ENCODE measurements at places on chromosomes 12 and 14.

- DNase-seq, result no peak
Measured at GRCh38 chr14:71491931-71492330, 440.3 kb upstream of the RGS6 start.

DNA sequence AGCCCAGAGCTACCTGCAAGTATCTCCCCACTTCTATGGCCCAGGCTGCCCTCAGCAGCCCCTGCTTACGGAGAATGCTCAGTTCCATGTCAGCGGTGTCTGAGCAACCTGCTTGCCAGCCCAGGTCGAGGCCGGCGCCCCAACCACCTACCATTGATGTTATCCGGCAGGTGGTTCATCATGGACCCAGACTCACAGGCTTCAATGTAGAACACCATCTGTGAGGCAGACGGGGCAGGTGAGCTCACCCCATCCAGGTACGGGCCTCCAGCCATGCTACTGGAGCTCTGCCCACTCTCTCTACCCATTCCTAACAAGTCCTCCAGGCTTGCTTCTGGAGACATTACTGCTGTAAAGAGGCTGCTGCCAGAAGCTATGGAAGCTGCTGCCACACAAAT is 35.8 kb downstream of the LGMN start:
- no peak for DNase-seq

DNA sequence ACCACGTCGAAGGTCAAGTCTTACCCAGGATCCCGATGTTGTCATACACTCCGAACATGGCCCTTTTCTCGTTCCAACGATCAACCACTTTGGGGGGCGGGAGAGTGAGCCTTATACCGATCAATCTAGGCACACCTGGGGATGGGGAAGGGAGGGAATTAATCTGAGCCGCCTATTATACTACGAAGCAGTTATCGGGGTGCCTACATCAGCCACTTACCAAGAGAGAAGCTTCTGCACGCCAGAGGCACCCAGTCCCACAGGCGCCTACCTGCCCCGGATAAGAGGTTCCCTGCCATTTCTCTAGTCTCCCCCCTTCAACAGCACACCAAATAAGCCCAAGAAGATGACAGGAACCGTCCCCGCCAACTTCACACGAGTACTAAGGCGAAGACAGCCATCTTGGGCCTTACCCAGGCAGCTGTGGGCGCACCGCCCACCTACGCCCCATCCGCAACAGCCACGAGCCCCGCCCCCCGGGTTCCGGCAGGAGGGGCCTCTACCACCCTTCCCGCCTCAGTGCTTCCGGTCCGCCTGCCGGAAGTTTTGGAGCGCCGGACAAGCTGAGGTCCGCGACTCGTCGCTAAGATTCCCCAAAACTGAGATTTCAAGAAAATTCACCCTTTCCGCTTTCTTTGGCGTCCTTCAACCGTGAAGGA is at the start of gene MRPL51:
Gene MRPL51 (minus strand): TSS at position 425 of the 659 bp plus-strand sequence. CDS start 126 bp downstream, at position 299.
- DNase-seq, result peak; percentile 96

- DNase-seq, result peak; percentile 50
Measured at GRCh38 chr12:62793256-62794217, 141.4 kb downstream of the PPM1H start.

- DNase-seq, result no peak
Measured at GRCh38 chr12:4242595-4242994, 31.0 kb upstream of the CCND2 start.

- DNase-seq, result no peak
Measured at GRCh38 chr12:97404543-97404942, 58.1 kb upstream of the RMST start.

- no peak for DNase-seq
Measured at GRCh38 chr14:102692334-102692733, 84.9 kb upstream of the TRAF3 start.

DNA sequence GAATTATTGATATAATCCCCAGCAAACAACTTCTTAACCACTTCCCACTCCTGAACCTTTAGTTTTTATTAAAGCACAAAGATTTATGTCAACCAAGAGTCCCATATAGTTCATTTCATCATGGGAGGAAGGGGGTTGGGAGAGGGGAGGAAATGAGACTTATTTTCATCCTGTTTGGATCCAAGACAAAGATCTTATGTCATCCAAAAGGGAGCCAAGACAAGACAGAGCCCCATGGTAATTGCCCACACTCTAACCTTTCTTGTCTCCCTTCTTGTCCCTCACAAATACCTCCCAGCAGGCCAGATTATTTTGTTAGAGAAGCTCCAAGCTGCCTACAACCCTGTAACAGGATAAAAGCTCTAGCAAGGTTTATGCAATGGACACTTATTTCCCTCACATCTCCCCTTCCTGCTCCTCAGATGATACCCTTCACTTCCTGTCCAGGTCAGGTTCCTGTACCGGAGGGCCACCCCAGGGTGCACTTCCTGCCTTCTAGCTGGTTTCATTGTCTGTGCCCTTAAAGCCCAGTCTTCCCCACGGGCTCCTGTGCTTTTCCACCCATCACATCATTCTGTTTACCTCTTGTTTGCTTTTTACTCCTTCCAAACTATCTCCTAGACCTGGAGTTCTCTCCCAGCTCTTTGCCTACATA is 123.7 kb upstream of the MDM1 start:
- DNase-seq, result no peak

- DNase-seq, result no peak
Measured at GRCh38 chr12:103737881-103738280, 103.2 kb downstream of the NT5DC3 start.

GRCh38 chr14:27187136-27187535 is 589.3 kb upstream of the NOVA1 start:
- no peak for DNase-seq

GRCh38 chr14:51451561-51451960 is 200.1 kb upstream of the FRMD6 start:
- no peak for DNase-seq

DNA sequence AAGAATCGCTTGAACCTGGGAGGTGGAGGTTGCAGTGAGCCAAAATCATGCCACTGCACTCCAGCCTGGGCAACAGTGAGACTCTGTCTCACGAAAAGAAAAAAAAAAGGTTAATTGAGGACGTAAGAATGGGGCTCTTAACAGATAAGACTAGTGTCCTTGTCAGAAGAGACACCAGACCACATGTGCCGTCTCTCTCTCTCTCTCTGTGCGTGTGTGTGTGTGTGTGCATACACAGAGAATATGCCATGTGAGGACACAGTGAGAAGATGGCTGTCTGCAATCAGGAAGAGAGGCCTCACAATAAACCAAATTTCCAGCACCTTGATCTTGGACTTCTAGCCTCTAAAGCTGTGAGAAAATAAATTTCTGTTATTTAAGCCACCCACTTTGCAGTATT is 11.7 kb upstream of the ERC1 start:
- no peak for DNase-seq

GRCh38 chr12:57604454-57604991 is at the start of gene DTX3:
TSS of gene DTX3 (plus strand) at chr12:57604824. CDS start at chr12:57606518, 1,694 bp downstream.
- DNase-seq, result no peak

DNA sequence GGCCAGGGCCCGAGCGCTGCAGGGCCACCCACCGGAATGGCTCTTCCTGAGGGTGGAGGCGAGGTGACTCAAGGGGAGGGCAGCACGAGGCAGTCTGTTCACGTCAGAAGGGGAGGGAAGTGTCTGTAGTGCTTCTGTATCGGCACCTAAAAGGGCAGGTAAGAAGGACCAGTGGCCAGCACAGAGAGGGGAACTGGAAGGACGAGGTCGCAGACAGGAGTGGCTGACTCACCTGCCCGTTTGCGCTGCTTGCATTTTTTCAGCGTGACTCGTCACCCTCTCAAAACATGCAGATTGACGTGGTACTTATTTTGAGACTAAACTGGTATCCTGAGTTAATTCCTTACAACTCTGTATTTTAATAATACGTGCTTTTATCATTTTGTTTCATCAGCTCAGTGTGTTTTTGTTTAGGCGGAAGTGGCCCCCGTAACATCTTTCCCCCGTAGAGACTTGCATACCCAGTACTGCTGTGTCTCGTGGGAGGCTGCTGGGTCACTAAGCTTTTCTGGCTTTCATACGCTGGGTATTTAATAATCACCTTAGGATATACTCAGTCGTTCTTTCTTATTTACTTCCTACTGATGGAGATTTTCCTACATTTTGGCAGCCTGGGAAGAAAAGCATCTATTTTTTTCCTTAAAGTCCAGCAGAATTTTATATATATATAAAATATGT is 26.4 kb downstream of the SFSWAP start:
- DNase-seq, result no peak

All from stimulated activated CD8-positive, alpha-beta memory T cell treated with anti-CD3 and anti-CD28 coated beads, Interleukin-15, amount 100 ng/mL, for 24 hours (primary cell).